ENCODE measurements at places on chromosomes 16 and 17.
A peak's percentile ranks its signal among the peaks of the same experiment; 100 is the strongest.

DNA sequence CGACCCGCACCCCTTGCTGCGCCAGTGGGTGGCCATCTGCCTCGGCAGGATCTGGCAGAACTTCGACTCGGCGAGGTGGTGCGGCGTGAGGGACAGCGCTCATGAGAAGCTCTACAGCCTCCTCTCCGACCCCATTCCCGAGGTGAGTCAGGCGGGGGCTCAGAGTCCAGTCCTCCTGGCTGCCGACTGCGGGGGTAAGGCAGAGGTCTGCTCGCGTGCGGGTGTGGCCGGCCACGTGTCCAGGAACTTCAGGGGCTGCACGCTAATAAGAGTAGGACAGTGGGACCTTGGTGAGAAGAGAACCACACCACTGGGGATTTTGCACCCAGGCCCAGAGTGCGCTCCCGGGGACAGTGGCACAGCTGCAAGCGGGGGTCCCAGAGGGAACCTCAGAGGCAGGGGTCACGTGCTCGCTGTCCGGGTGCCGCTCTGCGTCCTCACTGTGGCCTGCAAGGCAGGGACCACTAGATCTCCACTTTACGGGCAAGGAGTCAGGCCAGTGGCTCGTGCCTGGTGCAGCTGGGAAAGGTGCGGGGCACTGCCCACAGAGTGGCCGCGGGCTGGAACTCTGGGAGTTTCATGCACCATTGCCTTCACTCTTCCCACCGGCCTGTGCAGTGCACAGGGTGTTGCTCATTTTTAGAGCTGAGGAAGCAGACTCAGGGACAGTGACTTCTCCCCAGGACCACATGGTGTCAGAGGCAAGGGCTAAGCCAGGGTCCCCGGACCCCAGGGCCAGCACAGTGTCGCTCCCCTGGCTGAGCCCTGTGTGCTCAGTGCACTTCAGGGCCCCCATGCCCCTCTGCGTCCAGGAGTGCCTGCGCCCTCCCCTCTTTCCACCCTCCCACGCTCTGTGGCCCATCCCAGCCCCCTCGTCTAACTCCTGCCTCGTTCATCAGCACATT, 107.6 kb upstream of the CHMP6 start:
- DNase-seq, result no peak

DNA sequence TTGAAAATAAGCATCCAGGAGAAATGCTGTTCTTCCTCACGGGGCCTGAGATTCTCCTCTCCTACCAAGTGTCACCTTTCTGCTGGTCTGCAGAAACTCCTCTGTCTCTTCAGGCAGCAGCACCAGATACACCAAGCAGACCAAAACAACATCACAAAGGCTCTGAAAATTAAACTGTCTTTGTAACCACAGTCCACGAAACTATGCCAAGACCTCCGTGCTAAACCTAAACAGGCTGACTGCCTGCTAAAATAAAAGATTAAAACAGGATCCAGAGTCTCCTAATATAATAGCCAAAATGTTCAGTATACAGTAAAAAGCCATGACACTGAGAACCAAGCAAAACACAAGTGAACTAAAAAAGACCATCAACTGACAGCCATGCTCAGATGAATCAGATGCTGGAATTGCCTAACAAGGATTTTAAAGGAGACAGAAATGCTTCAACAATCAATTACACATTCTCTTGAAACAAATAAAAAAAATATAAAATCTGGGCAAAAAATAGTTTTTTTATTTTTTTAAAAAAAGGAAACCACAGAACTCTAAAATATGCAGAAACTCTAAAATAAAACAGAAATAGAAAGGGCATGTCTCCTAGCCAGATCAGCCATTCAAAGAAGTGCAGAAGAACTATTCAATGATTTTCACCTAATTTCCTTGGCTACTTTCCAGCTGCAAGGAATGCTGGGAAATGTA, 50.3 kb upstream of the TOX3 start:
- DNase-seq, result no peak

- DNase-seq, result no peak
Measured at GRCh38 chr17:47692895-47693730, 848 bp upstream of the TBKBP1 start.

- DNase-seq, result no peak
Measured at GRCh38 chr16:70396246-70396904, 42.5 kb downstream of the ST3GAL2 start.

DNA sequence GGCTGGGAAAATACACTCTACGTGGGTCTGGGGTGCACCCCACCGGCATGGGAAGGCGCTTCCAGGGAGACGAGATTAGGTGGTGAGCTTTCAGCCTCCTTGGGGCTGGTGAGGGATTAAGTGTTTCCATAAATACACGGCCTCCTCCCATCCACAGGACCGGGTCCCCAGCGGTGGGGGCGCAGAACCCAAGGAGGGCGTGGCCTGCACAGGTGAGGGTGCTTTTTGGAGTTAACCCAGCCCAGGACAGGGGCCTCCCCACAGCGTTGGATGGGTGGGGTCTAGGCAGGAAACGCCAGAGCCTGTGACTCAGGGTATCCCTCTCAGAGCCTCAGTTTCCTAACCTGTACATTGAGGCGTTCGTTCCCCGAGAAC, 1.1 kb downstream of the C16orf74 start:
- DNase-seq, result no peak

DNA sequence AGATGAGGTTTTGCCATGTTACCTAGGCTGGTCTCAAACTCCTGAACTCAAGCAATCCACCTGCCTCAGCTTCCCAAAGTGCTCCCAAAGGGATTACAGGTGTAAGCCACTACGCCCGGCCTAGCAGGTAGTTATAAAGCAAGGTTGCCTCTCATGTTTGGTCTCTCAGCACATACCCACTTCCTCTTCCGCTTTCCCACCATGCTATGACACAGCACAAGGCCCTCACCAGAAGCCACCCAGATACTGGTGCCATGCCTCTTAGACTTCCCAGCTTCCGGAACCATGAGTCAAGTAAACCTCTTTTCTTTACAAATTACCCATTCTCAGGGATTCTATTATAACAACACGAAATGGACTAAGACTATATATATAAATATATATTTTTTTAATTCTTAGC, 143.6 kb downstream of the COPRS start:
- DNase-seq, result no peak

GRCh38 chr16:50314665-50315064, 48.3 kb downstream of the ADCY7 start:
- DNase-seq, result no peak

- DNase-seq, result no peak
Measured at GRCh38 chr17:19369846-19370492, 7.4 kb upstream of the B9D1 start.

DNA sequence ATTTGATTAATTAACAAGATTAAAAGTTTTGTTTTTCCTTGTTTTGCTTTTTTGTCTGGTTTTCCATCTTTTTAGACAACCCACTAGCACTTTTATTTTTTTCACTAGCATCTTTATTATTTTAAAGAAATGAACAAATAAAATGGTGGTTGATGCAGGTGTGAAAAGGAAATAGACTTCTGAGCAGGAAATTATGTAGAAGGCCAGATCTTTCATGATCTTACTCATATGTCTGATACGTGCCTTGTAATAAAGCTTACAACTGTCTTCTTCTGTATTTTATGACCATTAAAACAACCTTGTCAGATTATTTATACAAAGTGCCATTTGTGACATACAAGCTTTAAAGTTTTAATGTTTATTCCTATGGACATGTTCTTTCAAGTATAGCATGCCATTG, 6.3 kb downstream of the SLFN12L start:
- DNase-seq, result no peak

GRCh38 chr16:19936441-19936840, 51.8 kb upstream of the GPRC5B start:
- DNase-seq, result no peak

DNA sequence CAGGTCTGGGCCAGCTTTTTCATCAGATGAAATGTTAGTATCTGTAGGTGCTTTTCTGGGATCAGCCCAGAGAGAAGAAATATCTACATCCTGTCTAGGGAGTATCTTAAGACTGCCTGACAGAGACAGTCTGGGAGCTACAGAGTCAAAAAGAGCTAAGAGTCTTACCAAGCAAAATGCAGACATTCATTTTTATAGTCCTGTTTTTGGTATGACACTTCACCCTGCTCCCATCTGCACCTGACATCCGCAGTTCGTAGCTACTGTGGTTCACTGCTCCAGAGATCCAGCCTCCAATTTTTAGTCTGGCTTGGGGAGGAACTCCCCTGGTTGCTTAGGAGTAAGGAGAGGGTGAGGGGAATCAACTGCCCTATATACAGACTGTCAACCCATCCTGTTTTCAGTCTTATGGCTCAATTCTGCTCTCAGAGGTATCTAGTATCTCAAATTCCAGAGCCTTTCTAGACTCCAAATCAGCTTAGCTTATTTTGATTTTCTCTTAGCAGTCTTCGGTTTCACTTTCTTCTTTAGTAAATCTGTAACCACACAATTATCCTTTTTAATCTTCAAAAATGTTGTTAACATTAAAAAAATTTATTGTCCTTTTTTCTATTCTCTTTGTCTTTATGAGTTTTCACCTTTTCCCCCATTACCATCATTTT, 97.8 kb downstream of the TMEM100 start:
- no peak for DNase-seq

GRCh38 chr16:55035956-55036355, 105.3 kb downstream of the IRX5 start:
- no peak for DNase-seq

- no peak for DNase-seq
Measured at GRCh38 chr17:81419319-81419885, 24.1 kb downstream of the BAHCC1 start.

DNA sequence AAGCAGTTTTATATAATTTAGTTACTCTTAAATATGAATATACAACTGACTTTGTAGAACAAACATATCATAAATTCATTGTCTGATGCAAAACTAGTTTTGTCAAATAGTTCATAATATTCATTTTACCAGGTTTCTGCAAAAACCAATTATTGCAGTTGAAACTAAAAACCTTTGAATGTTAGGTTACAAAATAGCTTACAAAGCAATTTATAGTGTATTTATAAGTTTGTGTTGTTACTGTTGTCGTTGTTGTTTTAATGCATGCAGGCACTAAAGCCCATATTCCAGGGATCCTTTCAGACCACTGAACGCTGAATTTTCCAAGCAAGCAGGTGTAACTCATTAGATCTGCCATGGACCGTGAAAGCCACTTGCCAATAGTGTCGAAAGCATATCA, 427.6 kb downstream of the ZFHX3 start:
- no peak for DNase-seq

- peak; percentile 40 for DNase-seq
Measured at GRCh38 chr16:71367241-71367976, 8.9 kb downstream of the CALB2 start.

- no peak for DNase-seq
Measured at GRCh38 chr17:77320485-77321256, 179.9 kb downstream of the SEC14L1 start.

- no peak for DNase-seq
Measured at GRCh38 chr16:1170076-1170418, 17.1 kb downstream of the CACNA1H start.

DNA sequence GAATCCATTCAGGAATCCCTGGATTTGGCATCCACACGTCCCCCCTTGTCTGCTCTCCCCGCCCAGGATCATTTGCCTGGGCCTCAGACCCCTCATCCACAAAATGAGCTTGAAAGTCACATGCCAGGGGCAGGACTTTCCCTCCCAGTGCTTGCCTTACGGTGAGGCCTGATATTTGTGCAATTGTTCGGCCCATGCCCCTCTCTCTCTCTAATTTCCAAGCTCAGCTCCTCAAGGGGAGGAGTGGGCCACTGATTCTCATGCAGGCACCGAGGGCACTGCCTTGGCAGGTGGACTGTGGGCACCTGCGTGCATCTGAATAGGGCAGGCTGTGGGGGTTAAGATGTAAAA, 267.2 kb upstream of the FOXF1 start:
- DNase-seq, result no peak

- no peak for DNase-seq
Measured at GRCh38 chr17:79933863-79934652, 94.8 kb upstream of the CBX4 start.

GRCh38 chr16:78659216-78659615, 559.8 kb downstream of the WWOX start:
- no peak for DNase-seq

- DNase-seq, result no peak
Measured at GRCh38 chr17:57607553-57608120, 137.5 kb downstream of the CCDC182 start.

- no peak for DNase-seq
Measured at GRCh38 chr16:68194251-68194650, 41.7 kb downstream of the ESRP2 start.

- DNase-seq, result no peak
Measured at GRCh38 chr17:36627101-36627500, 25.7 kb downstream of the MRM1 start.

GRCh38 chr17:61477204-61477834, 25.1 kb downstream of the TBX4 start:
- DNase-seq, result no peak

DNA sequence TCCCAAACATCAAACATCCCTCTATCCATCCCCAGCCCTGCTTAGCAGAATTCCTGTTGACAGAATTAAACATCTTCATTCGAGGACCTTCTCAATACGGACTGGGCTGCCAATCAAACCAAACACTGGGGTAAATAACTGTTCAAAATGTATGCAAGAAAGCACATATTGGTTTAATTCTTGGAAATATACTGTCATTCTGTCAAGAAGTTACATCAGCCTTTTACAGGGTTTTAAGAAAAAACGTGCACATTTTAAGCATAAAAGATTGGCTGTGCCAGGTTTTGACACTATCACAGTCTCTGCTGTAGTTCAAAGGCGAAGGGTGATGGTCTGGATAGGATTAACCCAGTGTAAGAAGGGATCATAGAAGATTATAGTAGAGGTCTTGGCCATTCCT, 25.1 kb upstream of the CCNF start:
- no peak for DNase-seq

GRCh38 chr17:15480204-15480603, 12.8 kb upstream of the CDRT4 start:
- no peak for DNase-seq

- no peak for DNase-seq
Measured at GRCh38 chr17:11404431-11405276, 163.6 kb downstream of the SHISA6 start.

- DNase-seq, result no peak
Measured at GRCh38 chr16:75452464-75453190, 11.9 kb downstream of the TMEM170A start.

DNA sequence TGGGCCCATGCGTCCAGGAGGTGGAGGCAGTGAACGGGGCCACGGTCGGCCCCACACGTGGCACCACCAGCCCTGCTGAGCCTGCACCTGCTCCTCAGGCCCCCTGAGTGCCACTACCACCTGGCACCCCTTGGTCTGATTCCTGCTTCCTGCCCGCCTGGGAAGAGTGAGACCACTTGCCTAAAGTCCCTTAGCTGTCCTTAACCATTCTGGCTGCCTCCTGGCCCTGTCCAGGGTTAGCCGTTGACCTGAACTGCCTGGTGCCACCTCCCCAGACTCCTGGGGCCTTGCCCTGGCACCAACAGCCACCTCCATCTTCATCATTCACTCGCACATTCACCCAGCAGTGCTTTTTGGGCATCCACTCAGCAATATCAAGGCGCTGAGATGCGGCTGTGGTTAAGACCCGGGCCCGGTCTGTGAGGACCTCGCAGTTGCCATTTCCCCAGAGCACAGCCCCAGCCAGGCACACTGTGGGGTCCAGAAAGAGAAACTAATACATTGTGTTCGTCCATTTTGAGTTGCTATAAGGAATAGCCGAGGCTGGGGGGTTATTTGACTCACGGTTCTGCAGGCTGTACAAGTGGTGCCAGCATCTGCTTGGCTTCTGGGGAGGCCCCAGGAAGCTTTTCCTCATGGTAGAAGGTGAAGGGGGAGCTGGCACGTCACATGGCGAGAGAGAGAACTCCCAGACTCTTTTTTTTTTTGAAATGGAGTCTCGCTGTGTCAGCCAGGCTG, 318.4 kb downstream of the SEC14L1 start:
- DNase-seq, result no peak

Data from stimulated activated CD4-positive, alpha-beta T cell treated with anti-CD3 and anti-CD28 coated beads, Interleukin-2, amount 100 ng/mL, for 48 hours (primary cell).